Muscle of back (tissue), 13 donors: ENCODE measurements at places on chromosomes 6 and 20. TPM values are rescaled to one million over a fixed set of nuclear protein-coding genes. Genes with fewer than 3 reads are reported as not detected.

- DNase-seq = no peak
These were observed 48.6 kb downstream of the CHMP4B start for GRCh38 chr20:33859751-33860150.

MCHR2 gene
- not detected for polyA plus RNA-seq

DNA sequence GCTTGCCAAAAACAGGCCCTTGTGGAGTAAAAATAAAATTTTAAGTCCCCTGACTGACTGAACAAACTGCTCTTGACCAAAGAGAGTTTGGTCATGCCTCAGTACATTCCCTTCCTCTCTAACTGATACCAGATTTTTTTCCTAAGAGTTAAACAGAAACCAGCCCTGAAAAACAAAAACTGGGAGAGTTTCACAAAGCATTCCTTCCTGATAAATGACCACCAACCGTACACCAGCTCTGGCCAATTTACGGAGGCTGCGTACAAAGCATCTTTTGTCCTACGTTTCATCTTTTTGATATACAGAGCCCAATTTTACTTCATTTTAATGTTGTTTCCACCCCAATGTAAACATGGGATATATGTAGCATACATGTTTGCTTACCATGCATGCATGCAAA, 477.4 kb upstream of the HTR1E start:
- DNase-seq = peak; percentile 4

GRCh38 chr20:31949877-31950646, 1.8 kb downstream of the PDRG1 start:
- DNase-seq = no peak

TMEM74B gene
- polyA plus RNA-seq = 3.9 TPM

ZNF335 gene
- polyA plus RNA-seq = 7.9 TPM

DNA sequence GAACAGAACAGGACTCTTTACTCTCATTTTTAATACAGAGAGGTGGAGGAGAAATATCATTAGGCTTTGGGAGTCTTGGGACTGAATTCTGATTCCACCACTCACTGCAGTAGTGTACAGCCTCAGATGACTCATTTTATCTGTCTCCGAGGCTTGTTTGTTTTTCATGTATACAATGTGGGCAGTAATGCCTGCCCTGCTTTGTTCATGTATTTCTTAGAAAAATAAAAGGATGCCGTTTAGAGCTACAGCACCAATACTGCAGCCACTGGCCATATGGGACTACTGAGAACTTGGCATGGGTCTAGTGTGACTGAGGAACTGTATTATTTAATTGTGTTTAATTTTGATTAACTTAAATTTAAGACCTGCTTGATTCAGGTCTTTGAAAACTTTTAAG, 41.2 kb upstream of the JAG1 start:
- no peak for DNase-seq

STX11 gene
- 4.1 TPM for polyA plus RNA-seq

ROS1 gene
- 0.16 TPM for polyA plus RNA-seq

DDX27 gene
- 25.9 TPM for polyA plus RNA-seq

DNA sequence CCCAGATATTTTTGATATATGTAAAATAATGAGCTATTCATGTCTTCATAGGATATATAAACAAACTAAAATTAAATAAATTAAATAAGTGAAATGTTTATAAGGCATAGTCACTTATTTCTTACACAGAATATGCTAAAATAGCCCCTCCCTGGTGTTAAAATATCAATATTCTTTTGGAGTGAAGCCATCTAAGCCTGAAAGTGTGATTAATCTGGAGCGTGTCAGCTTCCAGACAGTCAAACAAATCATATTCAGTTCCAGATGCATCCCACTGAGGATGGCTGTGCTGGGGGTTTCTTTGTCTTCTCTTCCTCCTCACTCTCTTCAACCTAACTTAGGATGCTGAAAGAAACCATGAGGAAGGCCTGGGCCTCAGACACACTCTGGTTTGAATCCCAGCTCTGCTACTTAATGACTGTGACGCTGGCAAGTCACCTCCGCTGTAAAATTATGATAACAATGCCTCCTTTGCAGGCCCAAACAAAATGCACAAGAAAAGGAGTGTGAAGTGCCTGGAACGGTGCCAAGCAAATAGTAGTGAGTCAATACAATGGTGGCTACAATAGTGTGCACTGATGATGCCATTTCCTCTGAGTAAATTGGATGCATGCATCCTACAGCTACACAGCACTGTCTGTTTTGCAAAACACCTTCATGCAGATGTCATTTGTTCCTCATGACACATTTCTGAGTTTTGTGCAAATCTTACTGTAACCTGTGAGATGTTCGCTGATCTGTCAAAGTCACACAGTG, 161.4 kb downstream of the FOXC1 start:
- DNase-seq = no peak

DNA sequence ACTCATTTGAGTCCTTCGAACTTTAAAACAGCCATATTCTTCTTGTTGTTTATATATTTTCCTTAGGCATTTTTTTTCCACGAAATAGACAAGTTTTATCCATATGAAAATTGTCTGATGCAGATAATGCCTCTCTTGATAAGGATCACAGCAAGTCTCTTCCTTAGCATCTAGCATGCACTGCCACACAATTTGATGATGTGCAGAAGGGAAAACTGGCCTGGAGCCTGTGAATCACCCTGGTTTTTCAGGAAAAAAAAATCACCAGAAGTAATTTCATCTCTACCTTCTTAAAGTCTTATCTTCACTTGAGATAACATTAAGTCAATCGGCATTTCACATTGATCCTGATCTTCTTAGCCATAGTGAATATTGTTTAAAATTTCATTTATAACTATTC, 199.8 kb downstream of the TENT5A start:
- DNase-seq = no peak

DNA sequence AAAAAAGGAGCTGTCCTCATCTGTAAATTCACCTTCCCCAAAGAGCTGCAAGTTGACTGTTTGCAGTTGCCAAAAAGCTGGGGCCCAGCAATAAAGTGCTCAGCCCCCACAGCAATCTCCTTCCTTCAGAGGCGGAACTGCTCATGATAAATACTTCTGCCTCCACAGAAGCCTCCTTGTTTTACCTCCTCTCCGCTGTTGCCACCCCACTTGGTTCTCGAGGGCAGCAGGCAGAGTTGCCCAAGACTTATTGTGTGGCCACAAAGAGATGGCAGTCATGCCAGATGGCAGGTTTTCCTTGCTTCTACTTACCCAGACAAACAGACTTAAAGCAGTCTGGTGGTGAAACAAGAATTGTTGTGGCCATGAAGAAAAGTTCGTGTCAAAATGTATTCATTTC, 66.3 kb downstream of the SLX4IP start:
- no peak for DNase-seq

CGA gene
- 6.6 TPM for polyA plus RNA-seq

CASS4 gene
- 5.3 TPM for polyA plus RNA-seq

DZANK1 gene
- polyA plus RNA-seq = 1.7 TPM

GRCh38 chr6:11307226-11307625, 74.8 kb upstream of the NEDD9 start:
- no peak for DNase-seq

GRCh38 chr20:44092551-44093248, 94.3 kb downstream of the JPH2 start:
- no peak for DNase-seq

GRCh38 chr20:33480048-33480447, 9.8 kb upstream of the CBFA2T2 start:
- no peak for DNase-seq

DNA sequence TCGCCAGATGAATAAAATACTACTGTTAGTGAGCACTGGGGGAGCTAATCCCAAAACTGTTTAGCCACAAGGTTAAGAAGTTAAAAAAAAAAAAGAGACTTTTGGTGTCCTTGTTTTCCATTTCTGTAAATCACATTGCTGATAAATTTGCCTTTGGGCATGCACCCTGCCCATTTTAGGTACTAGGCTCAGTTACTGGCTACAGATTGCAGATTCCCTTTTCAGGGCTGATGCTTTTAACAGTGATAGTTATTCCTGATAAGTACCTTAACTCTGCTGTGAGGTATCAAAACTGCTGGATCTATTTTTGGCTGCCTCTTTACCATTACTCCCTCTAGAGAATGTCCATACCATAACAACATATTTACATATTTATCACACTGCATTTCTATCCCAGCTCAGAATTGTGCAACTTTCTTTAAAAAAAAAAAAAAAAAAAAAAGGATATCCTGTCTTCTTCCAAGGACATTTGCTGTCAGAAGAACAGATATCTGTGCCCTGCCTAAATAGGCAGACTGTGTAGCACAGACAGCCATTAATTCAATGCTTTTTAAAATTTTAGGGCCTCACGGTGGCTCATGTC, 94.5 kb downstream of the SSR1 start:
- no peak for DNase-seq

BPIFA3 gene
- polyA plus RNA-seq = not detected

GRCh38 chr6:47844881-47845280, 63.0 kb downstream of the OPN5 start:
- no peak for DNase-seq

LPIN3 gene
- 2.6 TPM for polyA plus RNA-seq

DNA sequence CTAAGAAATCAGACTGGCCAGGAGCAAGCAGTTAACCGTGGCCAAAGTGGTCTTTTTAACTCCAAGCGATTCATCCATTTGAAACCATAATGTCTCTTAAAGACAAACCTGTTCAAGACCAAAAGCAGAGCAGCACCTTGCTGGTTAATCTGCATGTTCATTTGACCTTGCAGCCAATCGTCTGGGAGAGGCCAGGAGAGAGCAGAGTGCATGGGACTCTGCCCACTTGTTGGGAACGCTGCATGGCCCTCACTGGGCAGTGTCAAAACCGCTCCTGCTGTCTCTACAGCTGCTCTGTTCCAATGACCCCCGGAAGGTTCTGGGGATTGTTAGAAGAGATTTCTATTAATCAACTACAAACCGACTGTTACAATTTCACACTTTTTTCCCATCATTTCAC, 79.6 kb downstream of the OLIG3 start:
- no peak for DNase-seq

- peak; percentile 70 for DNase-seq
These were observed 7.8 kb upstream of the APMAP start for GRCh38 chr20:25000268-25000801.

DNA sequence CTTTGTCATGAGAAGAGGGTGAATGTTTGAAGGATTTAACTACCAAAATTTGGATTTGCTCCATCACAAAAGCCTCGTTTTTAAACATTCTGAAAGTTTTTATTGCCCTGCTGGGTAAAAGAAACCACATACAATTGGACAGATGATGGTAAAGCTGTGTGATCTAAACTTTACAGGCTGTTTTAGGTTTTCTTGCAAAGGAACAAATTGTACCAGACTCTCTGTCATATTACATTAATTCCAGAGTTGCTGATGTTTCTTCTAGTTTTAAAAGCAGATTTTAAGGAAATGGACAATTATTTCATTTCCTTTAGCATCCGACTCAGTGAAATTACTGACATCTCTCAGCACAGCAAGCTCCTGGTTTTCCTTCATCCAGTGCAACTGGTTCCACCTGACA, 53.2 kb downstream of the CRYBG1 start:
- DNase-seq = no peak

CCN2 gene
- polyA plus RNA-seq = 83.4 TPM

DNA sequence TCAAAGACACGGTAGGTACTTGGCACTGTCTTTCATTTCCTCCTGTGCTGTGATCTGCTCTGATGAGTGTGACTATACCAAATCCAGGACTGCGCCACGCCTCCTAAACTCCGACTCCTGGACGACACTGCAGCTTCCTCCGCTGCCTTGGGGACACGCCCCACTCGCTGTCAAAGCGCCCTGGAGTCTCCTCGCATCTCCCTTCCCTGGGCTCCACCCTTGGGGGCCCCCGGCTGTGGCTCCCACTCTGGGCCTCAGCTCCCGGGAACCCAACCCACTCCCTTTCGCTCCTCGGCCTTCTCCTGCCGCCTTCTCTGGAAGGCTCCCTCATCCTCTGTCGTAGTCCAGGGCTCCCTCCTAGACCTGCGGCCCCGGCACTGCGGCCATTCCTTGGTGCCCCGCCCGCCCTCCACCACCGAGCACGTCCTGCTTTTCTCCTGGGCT, 61.2 kb downstream of the RSPH3 start:
- DNase-seq = no peak

DNA sequence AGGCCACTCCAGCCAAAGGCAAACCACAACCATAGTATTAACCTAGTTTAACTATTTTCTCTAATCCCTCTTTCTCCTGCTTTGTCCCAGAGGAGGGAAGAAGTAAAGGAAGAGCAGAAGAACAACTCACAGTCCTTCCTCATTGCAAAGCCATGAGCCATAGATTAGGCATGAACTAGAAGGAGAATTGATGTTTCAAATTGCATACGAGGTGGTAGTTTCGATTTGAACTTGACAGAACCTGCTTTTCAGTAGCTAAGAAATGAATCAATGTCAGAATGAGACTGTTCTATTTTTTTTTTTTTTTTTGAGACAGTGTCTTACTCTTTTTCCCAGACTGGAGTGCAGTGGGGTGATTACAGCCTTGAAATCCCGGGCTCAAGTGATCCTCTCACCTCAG, 48.3 kb downstream of the PROKR2 start:
- no peak for DNase-seq

OR12D3 gene
- polyA plus RNA-seq = not detected

GRCh38 chr6:131381052-131381708, 191.8 kb upstream of the ARG1 start:
- DNase-seq = peak; percentile 66

DNA sequence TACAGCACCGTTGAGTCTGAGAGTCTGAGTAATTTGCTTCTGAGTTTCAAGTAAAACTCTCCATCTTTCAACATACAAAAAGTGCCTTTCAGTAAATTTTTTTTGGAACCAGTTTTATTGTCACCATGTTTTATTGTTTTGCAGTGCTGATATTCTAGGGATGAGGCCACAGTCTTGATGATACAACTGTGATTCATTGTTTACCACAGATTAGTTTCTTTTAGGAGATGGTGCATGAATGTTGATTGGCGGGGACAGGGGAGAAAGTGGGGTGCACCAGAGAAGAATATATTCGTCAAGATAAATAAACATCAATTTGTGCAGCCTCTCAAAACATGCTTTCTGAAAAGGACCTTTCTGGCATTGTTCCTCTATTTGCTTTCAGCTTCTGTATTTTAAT, 109.0 kb downstream of the MCHR2 start:
- no peak for DNase-seq

MRAP2 gene
- polyA plus RNA-seq = 21.7 TPM

- no peak for DNase-seq
These were observed 190.4 kb upstream of the MCHR2 start for GRCh38 chr6:100184473-100184872.

DNA sequence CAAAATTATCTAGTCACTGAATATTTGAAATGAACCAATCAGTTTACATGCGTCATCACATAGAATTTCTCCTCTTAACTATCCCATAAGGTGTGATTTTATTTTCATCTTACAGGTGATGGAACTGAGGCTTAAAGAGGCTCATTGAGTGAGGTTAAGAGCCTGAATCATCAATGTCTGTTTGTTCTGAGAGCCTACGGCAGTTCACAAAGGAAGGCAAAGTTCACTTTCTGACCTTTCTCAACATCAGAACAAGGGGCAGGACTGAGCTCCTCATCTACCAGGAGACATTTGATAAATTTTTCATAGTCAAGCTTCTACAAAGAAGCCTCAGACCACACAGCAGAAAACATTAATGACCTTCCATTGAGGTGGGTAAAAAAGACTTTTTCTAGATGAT, 54.9 kb upstream of the OLIG3 start:
- no peak for DNase-seq

RAB44 gene
- 0.17 TPM for polyA plus RNA-seq
